ENCODE measurements at places on chromosomes 2 and 18. TPM values are rescaled to one million over a fixed set of nuclear protein-coding genes. Genes with fewer than 3 reads are reported as not detected.

Gene GPR155
- 5.7 TPM for polyA plus RNA-seq

Gene THSD7B
- 0.46 TPM for polyA plus RNA-seq

Gene CYP27A1
- not detected for polyA plus RNA-seq

Gene RBM44
- polyA plus RNA-seq, result 2.5 TPM

Measured in neural cell (in vitro differentiated cells).